ENCODE measurements at places on chromosomes 1 and 21.

- DNase-seq, result no peak
Observed at GRCh38 chr1:225408249-225408648, 19.6 kb downstream of the LBR start.

DNA sequence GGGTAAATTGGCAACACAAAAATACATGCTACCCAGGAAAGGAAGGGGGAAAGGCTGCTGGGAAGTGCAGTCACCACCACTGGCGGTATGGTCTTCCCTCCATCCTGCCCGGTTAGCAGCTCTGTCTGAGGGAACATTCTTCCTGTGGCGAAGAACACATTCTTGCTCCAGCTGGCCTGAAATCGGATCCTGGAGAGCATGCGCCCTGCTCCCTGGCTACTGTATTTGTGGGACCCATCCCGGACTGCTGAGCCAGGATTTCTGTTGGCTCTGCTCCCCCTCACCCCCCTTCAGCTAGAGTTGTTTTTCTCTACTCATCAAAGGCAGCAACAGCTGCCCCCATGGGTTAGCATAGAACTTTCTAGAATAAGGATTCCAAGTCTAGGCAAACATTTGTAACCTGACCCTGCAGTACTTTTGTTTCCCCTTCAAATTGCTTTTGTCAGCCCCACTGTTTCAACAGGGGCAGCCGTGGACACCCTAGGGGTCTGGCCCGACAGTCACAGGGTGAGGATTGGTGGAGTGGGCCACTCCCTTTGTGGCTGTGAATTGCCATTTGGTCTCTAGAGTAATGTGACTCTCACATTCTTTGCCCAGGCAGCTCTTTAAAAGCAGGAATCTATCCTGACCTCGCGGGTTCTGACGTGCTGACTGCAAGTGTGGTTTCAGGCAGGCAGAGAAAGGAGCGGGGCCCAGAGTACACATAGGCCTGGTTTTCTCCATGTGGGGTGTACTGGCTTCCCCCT, 157.7 kb downstream of the TOMM20 start:
- peak; percentile 32 for DNase-seq

GRCh38 chr1:25579292-25580252, 36.2 kb downstream of the LDLRAP1 start:
- no peak for DNase-seq

DNA sequence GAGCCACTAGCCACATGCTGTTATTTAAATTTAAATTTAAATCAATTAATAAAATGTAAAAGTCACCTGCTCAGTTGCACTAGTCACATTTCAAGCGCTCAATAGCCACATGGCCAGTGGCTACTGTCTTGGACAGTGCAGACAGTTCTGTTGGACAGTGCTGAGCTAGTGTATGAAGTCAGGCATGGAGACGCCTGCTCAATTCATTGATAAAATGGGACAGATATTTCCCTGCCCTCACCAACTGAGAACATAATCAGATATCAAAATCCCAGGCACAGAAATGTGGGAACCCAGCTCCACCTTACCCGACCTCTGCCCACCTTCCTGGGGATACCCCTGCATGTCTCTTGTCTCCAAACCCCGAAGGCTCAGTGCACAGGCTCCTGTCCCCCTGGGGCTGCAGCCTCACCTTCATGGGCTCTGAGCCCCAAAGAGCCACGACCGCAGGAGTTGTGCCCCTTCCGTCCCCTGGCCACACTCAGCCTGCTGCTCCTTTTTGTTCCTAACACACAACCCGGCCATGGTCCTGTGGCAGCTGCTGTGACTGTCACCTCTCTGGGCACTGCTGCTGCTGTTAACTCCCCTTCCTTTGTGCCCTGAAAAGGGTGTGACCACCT, 63.5 kb downstream of the TCP10L start:
- DNase-seq, result no peak

DNA sequence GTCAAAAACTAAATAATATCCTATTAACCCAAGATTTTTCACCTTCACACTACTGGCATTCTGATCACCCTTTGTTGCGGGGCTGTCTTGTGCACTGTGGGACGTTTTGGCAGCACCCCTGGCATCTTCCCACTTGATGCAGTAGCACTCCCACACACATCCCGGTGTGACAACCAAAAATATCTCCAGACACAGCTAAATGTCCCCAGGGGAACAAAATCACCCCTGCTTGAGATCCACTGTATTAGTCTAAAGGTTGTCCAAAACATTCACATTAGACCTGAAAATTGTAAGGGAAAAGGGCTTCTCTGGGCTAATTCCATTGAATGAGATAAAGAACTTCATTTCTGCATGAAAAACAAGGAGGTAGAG, 37.8 kb downstream of the PLEKHO1 start:
- peak; percentile 21 for DNase-seq

DNA sequence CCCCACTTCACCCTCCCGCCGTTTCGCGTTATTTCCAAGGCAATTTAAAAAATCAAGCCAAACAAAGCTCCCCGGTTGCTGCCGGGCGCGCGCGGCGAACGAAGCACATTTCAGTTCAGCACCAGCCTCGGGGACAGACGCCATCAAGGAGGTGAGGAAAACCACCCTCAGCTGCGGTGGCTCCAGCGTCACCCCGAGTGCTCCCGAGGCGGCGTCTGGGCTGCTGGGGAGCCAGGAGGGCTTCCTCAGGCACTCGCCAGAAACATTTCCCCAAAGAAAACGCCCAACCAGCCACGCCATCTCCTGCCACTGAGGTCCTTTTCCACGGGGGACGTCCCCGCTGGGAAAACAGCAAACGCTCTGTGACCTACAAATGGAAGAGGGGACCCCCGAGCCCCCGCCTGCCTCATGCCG, 623 bp downstream of the GNG4 start:
- peak; percentile 61 for DNase-seq

DNA sequence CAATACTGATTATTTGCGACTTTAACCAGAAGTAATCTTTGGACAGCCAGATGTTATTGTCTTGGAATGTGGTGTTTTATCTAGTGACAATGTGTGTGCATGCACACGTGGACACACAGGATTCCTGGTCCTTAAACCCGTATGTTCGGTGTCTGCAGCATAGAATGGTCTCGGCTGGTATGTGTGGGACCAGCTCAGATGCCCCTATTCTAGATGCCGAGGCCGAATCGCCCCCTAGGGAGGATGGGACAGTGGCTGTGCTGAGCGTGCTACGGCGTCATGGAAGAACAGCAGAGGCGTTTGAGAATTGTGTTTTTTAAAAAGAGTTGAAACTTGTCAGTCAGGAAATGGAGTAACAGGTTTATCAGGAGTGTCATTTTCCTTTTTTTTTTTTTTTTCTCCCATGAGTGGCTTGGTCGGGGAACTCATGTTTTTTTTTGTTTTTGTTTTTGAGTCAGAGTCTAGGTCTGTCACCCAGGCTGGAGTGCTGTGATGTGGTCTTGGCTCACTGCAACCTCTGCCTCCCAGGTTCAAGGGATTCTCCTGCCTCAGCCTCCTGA, 30.1 kb downstream of the SKI start:
- no peak for DNase-seq

GRCh38 chr1:17687145-17687544, 68.0 kb upstream of the ACTL8 start:
- no peak for DNase-seq

- DNase-seq, result no peak
Observed at GRCh38 chr1:78715181-78715661, 65.6 kb downstream of the IFI44 start.

- DNase-seq, result no peak
Observed at GRCh38 chr1:99269321-99269720, 5.0 kb downstream of the PLPPR4 start.

DNA sequence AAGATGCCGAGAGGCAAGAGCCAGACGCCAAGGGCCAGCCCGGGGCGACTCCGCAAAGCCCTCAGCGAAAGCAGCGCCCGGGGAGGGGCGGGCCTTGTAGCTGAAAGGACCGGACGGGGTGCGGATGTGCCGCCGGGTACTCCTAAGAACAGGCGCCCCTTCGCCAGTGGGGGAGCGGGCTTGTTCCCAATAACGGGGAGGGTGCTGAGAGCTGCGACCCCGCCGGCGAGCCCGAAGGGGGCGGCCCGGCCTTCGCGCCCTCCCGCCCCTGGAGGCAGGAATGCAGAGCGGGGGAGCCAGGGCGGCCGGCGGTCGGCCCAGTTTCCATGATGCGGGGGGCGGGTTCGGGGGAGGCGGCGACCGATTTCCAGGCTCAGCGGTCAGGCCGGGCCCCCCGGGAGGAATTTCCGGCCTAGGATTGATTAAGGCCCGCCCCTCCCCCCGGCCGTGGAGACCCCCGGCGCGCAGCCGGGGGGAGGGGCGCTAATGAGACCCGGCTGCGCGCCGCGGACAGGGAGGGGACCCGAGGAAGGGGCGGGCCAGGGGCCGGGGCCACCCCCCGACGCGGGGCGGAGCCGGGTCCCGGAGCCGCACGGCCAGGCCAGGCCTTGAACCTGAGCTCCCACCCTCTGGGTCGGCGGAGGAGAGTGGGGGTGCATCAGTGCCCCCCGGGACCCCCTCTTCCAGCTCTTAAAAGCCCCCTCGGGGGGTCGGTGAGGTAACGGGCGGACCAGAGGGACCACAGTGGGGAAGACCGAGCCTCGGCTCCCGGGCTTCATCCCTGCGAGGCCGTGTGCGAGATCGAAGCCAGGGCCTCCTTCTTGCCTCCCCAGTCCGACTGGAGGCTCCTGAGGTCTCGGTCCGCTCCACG, 898 bp upstream of the TMEM200B start:
- DNase-seq, result peak; percentile 68

- no peak for DNase-seq
Observed at GRCh38 chr1:204114606-204115005, 37.2 kb downstream of the ETNK2 start.

- DNase-seq, result no peak
Observed at GRCh38 chr1:14955402-14955801, 198.1 kb upstream of the TMEM51 start.

DNA sequence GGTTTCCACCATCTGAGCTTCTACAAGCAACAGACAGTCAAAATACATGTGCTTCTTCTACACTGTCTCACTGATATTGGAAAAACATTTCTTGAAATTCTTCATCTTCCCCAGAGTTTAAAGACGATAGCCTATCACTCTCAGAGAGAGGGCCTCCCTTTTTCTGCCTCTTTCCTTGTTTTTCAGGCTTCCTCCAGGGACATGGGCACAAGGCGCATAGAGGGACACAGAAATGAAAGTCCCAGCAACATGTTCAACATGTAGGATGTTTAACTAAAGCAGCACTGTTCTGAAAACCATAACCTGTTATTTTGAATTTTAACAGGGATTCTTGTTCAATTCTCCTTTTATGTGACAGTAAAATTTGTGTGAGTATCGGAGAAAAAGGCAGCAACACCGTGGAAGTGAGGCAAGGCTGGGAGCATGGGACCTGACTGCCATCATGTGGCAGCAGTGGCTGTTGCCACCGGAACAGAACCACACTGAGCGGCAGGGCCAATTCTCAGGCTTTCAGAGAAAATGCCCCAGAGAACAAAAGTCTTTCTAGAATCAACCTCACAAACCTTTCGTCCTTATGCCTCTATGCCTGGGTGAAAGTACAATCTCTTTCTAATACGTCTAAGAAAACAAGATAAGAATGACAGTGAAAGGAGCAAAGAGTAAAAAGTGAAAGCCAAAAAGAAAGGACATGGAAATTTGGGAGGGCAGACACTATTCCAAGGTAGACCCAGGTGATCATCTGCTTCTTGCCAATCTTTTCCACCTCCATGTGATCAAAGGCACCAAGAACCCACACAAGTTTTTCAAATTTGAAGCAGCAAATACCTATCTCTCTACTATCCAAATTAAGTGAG, 54.5 kb downstream of the PCNX2 start:
- DNase-seq, result no peak

DNA sequence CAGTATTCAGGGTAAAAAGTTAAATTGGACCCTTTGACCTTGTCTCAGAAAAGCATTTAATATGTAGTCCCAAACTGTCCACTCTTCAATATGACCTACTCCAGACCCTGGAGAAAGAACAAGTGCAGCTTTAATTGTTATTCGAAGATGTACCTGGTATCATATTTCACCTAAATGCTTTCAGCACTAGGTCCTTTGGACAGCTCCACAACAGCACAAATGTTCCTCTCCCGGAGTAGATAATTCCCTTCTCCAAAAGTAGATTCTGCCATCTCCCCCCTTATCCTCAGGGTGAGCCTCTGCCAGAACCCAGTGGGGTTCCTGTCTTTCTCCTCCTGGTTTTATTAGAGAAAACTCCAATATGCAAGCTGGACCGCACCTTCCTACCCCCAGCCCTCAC, 104.5 kb upstream of the AJAP1 start:
- no peak for DNase-seq

DNA sequence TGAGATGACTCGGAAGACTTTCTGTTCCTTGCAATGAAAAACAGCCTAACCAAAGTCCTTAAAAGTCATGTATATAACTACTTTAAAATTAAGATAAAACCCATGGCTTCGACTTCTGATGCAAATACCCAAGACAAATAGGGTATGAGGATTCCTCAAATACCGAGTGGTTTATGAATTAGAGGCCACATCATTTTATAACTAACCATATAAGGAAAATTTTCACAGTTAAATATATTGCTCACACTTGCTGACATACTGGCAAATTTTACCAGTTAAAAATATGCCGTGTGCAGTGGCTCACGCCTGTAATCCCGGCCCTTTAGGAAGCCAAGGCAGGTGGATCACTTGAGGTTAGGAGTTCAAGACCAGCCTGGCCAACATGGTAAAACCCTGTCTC, 5.4 kb downstream of the RERE start:
- no peak for DNase-seq

GRCh38 chr1:181647314-181648035, 164.2 kb downstream of the CACNA1E start:
- no peak for DNase-seq

GRCh38 chr1:75373542-75374159, 237.3 kb downstream of the SLC44A5 start:
- no peak for DNase-seq

- no peak for DNase-seq
Observed at GRCh38 chr1:190277107-190277506, 200.6 kb downstream of the BRINP3 start.

DNA sequence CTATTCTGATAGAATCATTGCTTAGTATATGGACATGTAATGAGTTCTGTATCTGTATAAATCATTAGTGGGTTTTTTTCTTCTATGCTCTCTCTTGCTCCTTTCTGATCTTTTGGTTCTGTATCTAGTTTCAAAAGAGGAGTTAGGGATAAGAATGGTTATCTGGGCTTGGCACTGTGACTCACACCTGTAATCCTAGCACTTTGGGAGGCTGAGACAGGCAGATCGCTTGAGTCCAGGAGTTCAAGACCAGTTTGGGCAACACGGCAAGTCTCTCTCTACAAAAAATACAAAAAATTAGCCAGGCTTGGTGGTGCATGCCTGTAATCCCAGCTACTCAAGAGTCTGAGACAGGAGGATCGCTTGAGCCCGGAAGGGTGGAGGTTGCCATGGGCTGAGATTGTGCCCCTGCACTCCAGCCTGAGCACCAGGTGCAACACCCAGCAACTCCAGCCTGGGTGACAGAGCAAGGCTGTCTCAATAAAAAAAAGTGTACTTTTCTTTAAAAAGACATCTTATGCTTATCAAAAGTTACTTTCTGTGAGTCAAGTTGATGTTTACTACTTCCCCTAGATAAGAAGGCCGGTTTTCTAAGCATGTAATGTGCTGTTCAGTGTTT, 27.7 kb upstream of the AXDND1 start:
- no peak for DNase-seq

GRCh38 chr1:67169932-67170331, 3.7 kb downstream of the IL23R start:
- no peak for DNase-seq

GRCh38 chr1:173555651-173556305, 47.1 kb downstream of the SLC9C2 start:
- DNase-seq, result no peak

All from activated T-cell treated with anti-CD3 and anti-CD28 coated beads, Interleukin-2, amount 50 U/mL, for 1 hour (primary cell).